ENCODE measurements at places on chromosomes 6 and 20.
A peak's percentile ranks its signal among the peaks of the same experiment; 100 is the strongest.

- no peak for DNase-seq
Measured at GRCh38 chr20:13259921-13260320, 38.8 kb downstream of the ISM1 start.

- DNase-seq = peak; percentile 76
Measured at GRCh38 chr6:31180500-31180899, 10.0 kb upstream of the POU5F1 start.

- DNase-seq = no peak
Measured at GRCh38 chr6:158008864-158009113, 27.1 kb downstream of the SYNJ2 start.

DNA sequence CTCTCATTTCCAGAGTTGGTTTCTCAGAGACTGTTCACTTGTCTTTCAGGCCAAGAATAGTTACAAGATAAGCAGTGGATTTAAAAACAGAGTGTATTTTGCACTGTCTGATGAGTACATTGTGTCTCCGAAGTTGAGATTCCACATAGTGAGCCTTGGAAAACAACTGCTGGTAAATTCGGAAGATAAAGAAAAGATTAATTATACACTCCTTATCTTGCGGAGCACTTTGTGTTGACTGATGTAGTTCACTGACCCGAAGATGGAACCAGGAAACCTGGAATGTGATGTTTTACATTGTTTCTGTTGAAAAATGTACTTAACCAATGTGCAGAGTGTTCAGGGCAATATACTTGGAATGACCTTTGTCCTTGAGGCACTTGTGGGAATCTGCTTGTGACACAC is 51.0 kb downstream of the ANKS1A start:
- no peak for DNase-seq

- DNase-seq = no peak
Measured at GRCh38 chr6:139126255-139126654, 8.6 kb upstream of the HECA start.

- DNase-seq = no peak
Measured at GRCh38 chr20:5065166-5065878, 54.4 kb downstream of the PCNA start.

DNA sequence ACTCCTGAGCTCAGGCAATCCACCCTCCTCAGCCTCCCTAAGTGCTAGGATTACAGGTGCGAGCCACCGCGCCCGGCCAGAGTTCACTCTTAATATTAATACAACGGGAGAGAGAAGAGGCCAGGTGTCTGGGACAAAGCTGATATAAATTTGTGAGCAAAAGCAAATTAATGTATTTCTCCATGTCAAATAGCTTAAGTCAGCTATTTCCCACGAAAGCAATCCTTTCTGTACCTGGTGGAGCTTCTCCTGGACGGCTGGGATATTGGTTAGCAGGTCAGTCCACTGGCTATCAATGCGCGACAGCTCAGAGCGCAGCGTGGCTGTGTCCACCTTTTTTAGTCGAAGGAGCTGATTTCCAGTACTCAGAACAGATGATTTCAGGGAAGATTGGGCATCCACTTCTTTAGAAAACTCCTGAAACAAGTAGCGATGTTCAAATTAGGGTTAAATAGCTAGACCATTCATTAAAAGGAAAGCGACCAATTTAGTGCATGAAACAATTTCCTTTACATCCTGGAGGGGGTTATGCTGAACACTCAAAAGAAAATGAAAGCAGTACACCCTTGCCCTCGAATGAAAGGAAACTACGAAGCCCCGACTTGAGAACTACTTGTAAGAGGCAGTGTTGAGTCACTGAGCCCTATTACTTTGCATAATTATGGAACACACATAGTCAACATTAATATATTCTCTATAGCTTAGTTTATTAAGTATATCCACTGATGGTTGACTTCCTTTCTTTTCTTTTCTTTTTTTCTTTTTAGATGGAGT is 403.4 kb downstream of the SYNE1 start:
- DNase-seq = no peak

- no peak for DNase-seq
Measured at GRCh38 chr6:162705736-162706135, 21.8 kb downstream of the PRKN start.

DNA sequence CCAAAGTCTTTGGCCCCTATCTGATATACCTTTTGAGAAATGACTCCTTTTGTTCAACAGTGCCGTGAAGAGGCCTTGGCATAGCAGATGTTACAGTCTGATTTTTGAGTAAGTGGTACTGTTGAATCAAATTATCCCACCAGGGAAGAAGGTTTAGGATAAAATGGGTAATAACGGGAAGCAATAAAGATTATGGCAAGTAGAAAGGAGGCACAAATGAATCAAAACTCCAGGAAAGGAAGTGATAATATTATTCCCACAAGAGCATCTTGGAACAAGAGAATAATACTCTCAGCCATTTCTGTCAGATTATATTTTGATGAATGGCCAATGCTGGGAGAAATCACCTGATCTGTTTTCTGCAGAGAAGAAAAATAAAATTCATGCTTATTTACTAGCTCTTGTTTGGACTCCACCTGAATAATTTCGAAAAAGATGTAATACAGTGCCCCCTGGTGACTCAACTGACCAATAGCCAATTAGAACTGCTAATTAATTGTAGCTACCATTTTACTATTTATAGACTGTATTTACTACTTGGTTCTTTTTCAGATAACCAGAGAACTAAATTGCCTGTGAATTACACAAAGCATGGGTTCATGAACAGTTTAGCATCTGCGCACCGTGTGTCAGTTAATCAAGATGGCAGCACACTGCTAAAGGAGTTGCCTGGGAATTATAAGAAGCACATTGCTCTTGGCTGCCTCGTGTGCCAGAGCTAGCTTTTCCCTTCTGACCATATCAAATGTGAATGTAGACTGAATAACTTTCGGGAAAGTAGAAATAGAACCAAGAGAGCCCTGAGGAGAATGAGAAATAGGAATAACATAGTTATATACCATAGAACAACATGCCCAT is 78.5 kb upstream of the TRDN start:
- no peak for DNase-seq

DNA sequence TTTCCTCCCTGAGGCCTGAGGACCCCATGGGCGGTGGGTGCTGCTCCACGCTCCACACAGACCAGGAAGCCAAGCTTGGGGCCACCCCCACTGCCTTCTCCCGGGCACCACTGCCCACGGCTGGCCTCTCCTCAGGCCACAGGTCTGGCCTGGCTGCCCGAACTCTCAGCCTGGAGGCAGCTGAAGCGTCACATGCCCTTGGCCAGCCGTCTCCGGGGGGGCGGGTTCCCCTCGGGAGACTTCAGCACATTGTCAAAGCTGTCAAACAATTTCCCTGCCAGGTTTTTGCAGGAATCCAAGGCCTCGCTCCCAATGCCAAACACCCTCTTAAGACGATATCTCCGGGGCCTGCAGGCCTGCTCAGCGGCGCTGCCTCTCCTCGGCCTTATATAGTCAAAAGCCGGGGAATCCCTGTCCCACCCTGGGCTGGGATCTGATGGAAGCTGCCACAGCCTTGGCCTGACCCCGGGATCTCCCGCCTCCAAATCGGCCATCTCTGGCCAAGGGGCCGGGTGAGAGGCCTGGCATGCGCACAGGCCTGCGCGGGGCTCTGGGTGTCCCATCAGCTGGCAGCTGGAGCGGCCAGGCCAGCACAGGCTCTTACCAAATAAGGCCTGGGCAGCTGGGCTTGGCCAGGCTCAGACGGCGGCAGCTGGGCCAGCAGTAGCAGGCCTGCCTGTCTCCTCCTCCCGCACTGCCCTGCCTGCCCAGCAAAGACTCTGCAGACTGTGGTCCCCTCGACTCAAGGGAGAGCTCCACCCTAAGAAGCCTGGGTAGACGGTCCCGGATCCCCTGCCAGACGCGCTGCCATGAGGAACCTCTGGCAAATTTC is 49.7 kb downstream of the RBM38 start:
- DNase-seq = no peak

- DNase-seq = no peak
Measured at GRCh38 chr6:40210628-40211056, 276.4 kb upstream of the MOCS1 start.

DNA sequence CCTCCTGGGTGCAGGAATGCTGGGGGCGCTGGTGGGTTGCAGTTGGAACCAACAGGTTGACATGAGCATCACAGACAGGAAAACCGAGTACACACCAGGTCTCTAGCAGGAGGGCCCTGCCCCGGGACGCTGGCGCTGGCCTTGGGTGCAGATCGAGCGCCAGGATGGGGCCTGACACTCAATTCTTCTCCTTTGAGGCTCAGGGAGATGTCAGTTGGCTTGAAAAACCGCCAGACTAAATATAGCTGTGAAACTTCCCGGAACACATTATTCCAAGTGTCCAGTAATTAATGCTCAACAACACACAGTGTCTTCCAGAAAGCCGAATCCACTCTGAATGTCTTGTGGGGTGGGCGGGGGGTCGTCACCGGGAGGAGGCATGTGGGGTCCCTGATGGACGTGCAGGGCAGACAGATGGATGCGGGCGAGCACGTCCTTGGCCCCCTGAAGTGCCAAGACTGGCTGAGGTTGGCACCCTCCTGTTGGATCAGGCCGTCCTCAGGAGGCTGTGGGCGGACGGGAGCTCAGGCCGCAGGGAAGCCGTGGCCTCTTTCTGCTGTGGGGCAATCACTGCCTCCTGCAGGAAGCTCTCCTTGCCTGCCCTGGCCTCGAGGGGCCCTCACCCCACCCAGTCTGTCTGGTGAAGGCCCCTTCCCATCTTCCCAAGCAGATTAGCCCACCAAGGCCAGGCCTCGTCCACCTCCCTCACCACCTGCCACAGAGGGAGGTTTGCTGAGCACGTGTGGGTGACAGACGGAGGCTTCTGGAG is 19.4 kb upstream of the GATA5 start:
- DNase-seq = no peak

DNA sequence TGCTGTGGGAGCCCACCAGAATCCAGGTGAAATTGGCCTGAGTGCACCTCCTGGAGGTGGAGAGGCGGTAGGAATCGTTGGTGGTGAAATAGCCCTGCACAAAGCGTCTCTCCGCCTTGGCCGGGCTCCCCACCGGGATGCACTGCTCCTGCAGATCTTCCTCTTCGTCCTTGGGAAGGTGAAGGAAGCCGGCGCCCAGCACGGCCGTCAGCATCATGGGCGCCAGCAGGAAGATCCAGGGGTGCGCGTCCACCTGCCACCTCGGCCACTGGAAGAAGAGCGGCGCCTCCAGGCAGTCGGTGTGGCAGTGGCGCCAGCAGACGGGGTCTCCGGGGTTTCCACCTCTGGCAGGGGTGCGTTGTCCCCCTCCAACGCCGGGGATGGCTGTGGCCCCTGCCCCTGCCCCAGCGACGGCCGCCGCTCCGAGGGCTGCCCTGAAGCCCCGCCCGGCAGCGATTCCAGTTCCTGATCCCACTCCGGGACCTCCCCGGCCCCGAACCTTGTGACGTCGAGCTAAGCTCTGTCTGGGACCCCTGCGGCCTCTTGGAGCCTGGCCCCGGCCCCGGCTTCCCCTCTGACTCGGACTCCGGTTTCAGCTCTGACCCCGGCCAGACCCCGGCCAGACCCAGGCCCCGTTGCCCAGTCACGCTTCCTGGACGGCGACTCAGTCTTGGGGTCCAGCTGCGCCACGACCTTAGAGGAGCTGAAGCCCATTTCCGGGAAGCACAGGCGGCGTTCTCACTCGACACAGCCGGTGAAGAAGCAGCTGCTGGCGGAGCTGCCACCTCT is 91.9 kb downstream of the CD164 start:
- DNase-seq = no peak

DNA sequence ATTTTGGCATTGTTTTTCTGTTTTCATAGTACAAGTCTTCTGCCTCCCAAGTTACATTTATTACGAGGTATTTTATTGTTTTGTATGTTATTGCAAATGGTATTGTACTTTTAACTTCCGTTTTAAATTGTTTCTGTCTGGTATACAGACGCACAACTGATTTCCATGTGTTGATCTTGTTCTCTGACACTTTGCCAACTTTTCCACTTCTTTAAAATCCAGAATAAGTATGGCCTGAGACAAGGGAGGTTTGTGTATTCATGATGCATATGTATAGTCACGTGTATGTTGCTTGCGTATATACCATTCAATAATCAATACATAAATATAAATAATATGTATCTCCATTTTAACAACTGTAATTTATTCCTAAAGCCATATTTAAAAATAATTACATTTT is 41.2 kb downstream of the THBS2 start:
- DNase-seq = no peak

DNA sequence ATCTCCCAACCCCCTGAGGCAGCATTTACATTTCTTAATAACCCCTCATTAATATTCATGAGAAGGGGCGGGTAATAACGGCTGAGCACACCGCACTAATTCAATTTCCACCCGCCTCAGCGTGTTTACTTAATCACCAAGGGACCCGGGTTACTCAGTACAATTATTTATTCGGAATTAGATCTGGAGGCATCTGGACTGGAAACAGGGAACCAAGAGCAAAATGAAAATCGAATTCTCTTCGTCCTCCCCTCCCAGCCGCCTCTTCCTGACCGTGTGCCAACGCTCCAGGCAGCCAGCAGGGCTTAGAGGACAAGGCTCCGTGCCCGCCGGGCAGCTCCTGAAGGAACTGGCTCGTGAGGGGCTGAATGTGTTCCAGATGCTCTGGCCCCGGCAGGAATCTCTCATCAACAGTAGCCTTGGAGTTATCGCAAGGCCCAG is 23.5 kb upstream of the CTNNBL1 start:
- no peak for DNase-seq

DNA sequence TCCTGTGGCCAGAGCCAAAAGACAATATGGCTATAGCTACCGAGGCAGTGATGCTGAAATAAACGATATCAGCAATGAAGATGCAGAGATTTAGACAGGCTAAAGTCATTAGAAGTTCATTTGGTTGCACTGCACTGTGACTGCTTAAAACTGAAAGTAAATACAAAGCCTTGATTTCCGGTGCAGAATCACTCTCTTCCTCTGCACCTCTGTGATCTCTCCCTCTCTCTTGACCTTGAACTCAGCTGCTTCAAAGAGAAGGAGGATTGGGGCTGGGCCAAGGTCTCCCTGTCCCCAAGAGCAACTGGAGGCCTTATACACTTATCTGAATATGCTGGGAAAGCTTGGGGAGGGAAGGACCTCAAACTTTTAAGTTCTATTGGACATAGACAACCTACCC is 34.6 kb upstream of the SPACA1 start:
- DNase-seq = no peak

GRCh38 chr6:99364026-99364425 is 14.6 kb upstream of the FAXC start:
- DNase-seq = no peak
